ENCODE measurements at places on chromosomes 13 and 19.

GRCh38 chr13:97274829-97275649 is 52.9 kb downstream of the MBNL2 start:
- no peak for DNase-seq

- no peak for DNase-seq
Observed at GRCh38 chr13:98919566-98919965, 58.3 kb downstream of the DOCK9 start.

GRCh38 chr19:11736696-11737095 is 2.0 kb downstream of the ZNF823 start:
- no peak for DNase-seq

DNA sequence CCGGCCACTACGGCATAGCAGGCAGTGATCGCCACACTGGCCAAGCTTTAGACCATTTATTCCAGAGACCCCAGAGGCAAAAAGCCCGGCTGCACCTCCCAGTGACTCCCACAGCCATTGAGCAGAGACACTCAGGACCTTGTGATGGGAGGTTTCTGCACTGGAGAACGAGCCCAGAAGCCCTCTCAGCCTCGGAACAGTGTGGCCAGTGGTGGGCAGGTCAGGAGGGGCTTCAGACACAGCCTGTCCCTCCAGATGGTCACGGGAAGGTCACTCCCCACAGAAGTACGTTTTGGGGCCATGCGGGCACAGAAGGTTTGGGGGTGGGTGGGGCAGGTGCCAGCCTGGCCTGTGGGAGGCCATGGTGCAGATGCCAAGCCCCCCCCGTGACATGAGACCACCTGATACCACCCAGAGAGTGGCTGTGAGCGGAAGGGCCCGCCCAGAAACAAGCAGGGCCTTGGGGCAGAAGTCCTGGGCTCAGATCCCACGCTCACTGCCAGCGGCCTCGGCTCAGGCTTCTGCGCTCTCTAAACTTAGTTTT is 599 bp upstream of the F10 start:
- no peak for DNase-seq

DNA sequence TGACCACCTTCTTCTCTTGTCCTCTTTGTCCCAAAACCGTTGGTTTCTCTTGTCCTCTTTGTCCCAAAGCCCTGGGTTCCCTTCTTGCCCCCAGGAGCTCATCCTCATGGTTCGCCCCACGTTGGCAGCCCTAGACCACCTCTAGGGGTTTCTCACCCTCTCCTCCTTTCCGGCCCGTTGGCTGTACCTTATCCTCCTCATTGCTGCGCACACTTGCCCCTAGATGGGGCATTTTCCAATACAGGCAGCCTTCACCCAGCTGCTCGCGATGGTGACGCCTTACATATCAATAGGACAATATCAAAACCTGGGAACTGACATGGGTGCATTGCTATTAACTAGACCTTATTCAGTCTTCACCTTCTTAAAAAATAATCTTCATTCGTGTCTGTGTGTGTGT is 86.5 kb downstream of the IPO5 start:
- DNase-seq: no peak

GRCh38 chr19:2320049-2320448 is 8.3 kb downstream of the LSM7 start:
- DNase-seq: no peak

DNA sequence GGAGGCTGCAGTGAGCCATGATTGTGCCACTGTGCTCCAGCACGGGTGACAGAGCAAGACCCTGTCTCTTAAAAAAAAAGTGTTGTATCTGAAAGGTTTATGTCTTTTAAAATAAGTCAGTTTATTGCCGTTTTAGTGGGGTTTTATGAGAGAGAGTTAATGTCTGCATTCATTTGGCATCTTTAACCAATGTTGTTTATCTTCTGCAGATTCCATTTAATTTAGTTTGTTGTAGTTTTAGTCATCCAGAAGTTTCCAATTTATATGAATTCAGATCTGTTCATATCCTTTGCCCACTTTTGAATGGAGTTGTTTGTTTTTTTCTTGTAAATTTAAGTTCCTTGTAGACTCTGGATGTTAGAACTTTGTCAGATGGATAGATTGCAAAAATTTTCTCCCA is 36.7 kb upstream of the LPAR6 start:
- no peak for DNase-seq

DNA sequence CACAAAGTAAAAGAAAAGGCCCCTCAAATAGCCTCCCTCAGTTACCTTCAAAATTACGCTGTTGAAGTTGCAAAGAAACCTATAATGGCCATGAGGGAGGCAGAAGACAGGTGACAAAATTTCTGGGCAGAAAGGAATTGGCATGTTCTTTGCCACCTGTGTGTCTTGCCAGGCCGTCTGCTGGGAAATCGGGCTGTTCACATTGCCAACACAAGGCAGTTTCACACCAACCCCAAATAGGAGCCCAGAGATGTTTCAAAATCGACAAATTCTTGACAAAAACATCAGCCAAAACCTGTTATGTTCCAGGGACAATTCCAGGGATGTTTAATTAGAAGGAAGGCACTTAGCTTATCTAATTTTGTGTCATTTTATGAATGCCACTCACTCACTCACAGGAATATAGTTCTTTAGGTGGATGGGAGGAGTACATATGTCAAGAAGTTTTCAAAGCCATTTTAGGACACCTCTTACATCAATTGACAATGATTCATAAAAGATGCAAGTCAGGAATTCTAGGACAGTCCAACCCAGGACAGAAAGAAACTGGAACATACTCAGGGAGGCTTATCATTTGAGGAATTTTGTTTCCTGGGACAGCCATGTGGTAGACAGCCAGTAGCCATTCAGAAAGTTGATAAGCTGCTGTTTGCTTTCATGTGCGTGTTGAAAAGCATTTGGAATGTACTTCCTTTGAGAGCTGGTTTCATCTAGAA is 164.5 kb downstream of the RGCC start:
- DNase-seq: no peak

- DNase-seq: no peak
Observed at GRCh38 chr13:39341251-39341650, 261.7 kb downstream of the LHFPL6 start.

GRCh38 chr19:4061178-4061682 is 5.5 kb downstream of the ZBTB7A start:
- DNase-seq: peak; percentile 55

GRCh38 chr13:40087091-40088002 is 431.9 kb downstream of the COG6 start:
- no peak for DNase-seq

DNA sequence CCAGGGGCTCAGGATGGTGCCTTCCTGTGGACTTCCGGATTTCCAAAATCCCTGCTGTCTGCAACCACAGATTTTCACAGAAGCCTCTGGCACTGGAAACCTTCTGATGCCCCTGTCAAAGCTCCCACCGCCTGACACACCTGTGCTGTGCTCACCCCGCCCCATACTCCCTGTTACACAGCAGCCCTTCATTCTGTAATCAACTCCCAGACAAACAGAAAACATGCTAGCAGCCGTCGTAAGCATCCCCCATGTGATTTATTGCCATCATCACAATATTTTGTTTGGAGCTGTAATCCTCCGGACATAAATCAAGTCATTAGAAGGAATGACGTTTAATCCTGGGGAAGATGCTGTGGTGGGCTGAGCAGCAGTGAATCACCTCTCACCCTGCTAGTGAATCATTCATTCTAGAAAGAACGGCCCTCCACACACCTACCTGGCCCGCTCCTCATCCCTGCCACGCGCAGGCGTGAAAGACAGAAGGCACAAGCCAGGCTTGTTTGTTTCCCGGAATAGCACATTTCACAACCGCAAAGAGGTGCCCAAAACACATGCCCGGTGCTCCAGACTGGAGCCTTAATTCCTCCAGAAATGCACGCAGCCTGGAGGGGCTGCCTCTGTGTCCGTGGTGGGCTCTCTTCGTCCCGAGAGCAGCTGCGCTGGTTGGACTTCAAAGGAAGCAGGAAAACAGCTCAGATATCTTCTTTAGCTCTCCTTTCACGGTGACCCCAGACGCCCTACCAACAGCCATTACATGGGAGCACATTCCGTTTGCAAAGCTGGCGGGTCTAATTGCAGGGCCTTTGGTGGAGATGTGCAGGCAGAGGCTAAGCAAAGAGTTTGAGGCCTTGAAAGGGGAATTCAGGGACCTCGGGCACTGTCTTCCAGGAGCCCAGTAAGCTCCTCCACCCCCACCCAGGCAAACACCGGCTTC is 41.3 kb upstream of the KCTD15 start:
- no peak for DNase-seq

DNA sequence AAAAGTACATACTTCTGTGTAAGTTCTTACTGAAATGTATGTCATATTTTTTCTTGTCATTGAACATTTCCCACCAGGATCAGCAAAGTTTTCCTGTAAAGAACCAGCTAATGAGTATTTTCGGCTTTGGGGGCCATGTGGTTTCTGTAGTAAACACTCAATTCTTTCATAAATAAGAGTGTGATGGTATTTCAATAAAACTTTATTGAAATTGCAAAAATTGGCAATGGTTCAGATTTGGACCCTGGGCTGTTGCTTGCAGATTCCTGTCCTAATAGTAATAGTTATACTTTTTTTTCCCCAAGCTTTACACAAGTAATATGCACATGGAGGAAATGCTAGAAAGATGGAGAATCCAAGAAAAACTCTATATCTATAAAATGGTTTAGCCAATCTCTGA is 83.7 kb downstream of the ZNF536 start:
- DNase-seq: no peak

DNA sequence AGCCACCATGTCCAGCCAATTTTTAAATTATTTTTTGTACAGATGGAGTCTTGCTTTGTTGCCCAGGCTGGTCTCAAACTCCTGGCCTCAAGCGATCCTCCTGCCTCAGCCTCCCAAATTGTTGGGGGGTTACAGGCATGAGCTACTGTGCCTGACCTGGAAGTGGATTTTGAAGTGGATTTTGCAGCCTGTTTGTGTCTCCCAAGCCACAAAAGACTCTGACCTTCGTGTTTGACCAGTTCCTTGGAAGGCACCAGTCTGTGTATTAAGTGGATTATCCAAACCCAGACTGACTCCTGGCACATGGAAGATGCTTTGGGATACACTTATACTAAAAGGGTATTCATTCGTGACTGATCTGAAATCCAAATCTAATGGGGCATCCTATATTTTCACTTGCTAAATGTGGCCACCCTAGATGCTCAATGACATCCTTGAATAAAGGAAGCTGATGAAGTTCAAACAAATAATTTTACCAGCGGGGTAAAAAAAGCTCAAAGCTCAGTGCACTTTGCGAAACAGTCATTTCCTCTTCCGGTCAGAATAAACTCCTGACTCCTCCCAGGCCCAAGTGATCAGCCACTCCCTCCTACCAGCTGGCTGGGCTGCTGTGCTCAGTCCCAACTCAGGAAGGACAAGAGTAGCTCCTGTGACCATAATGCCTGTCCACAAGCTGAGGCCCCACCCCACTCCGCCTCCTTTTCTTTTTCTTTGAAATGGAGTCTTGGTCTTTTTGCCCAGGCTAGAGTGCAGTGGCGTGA is 32.6 kb upstream of the GATAD2A start:
- DNase-seq: peak; percentile 71

GRCh38 chr13:102729560-102730270 is 34.9 kb upstream of the METTL21C start:
- DNase-seq: no peak

DNA sequence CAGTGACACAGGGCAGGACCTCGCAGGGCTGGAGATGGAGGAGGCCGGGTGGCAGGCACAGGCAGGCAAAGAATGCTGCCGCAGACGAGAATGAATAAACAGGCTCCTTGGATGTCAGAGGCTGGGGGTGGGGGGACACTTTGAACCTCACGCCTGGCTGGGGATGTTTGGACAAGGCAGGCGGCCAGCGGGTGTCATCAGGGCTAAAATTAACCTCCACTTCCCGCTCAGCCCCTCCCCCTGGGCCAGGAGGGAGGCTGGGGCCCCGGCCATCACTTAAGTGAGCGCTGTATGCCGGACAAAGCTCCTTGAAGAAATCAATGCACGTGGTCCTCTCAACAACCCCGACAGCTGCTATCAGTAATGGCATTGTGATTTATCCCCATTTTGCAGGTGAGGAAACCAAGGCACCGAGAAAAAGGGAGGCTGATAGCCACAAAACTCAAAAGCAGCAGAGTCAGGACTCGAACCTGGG is 10.3 kb upstream of the FUT5 start:
- DNase-seq: no peak

- DNase-seq: peak; percentile 58
Observed at GRCh38 chr19:3556978-3557460, 367 bp downstream of the MFSD12 start.

DNA sequence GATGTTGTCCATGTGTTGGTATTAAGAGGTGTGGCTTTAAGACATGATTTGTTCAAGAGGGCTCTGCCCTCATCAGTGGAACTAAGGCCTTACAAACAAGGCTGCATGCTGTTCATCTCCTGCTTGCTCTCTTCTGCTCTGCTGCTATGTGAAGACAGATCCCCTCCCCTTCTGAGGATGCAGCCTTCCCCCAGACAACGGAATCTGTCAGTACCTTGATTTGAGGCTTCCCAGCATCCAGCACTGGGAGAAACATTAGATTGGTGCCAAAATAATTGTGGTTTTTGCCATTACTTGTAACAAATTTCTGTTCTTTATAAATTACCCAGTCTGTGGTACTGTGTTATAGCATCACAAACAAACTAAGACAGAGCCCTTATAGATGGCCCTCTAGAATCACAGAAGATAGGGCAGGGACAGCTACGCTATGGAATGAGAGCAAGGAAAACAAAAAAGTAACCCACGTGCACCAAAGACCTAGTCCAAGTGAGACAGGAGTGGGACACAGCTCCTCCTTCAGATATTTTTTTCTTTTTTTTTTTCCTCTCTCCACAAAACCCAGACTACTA is 151.5 kb upstream of the RXFP2 start:
- no peak for DNase-seq

DNA sequence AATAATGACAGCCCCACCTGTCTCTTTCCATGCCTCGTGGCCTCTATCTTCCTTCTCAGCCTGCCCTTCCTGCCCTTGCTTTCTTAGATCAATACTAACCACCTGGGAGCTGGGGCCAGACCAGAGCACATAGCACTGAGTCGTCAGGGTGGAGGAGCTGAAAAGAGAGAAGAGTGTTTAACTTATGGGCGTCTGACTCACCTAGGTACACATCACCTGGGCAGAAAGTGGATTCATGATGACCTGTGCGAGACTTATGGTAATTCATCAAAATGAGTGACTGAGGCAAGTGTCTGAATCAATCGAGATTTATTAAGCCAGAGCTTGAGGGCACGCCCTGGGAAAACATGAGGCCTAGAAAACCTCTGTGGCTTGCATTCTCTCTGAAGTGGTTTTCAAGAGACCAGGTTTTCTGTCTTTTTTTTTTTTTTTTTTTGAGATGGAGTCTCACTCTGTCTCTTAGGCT is 19.2 kb downstream of the CEACAM6 start:
- peak; percentile 62 for DNase-seq

- DNase-seq: no peak
Observed at GRCh38 chr19:13016245-13016627, 21.0 kb downstream of the NFIX start.

GRCh38 chr13:27962982-27963381 is 6.1 kb downstream of the CDX2 start:
- DNase-seq: no peak

DNA sequence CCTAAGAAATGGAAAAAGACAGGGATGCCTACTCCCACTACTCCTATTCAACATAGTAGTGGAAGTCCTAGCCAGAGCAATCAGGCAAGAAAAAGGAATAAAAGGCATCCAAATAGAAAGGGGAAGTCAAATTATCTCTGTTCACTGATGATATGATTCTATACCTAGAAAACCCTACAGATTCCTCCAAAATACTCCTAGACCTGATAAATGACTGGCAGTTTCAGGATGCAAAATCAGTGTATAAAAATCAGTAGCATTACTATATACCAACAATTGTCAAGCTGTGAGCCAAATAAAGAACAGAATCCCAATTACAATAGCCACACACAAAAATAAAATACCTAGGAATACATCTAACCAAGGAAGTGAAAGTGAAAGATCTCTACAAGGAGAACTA is 1.3 kb upstream of the GPR42 start:
- DNase-seq: no peak

- no peak for DNase-seq
Observed at GRCh38 chr13:41199526-41199925, 5.2 kb upstream of the KBTBD7 start.
